ENCODE measurements at places on chromosomes 5 and 9.

DNA sequence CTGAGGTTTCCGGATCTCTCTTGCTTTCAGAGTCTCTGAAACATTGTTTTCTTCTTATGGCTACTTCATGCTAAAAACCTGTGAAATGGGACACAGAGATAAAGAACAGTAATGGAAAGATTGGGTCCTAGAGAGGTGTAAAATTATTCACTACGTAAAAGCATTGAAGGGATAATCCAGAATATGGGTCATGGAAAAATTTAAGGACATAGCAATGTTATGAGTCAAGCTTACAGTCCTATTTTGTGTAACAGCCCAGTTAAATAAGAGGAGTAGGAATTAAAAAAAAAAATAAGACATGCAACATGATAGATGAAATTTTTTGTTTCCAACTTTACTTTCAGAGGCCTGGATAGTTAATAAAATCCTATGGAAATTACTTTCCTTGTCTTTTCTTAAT is 61.9 kb upstream of the ELL2 start:
- DNase-seq, result no peak

GRCh38 chr9:86854898-86855523 is 92.3 kb downstream of the GAS1 start:
- no peak for DNase-seq

DNA sequence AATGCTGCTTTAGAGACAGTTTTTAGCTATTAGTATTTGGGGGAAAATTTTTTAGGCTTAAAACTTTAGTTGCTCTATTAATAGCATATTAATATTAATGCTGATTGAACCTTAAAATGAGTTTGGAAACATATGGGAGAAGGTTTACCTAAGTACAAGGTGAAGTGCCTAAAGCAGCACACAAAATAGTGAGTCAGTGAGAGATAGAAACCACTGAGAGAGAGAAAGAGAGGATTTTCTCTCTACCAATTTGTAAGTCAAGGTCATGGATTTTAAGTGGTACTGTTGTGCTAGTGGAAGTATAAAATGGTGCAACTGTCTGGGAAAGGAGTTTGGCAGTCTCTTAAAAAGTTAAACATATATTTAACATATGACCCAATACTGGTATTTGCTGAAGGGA is 64.9 kb downstream of the MARCHF3 start:
- no peak for DNase-seq

- no peak for DNase-seq
Observed at GRCh38 chr9:2227144-2227867, 212.2 kb downstream of the SMARCA2 start.

GRCh38 chr9:129390541-129390940 is 212.5 kb upstream of the IER5L start:
- DNase-seq, result no peak
